Activated CD8-positive, alpha-beta memory T cell treated with anti-CD3 and anti-CD28 coated beads, Interleukin-2, amount 10 ng/mL, durations not matched to agents 7 days and 5 days (primary cell): ENCODE measurements at places on chromosomes 11 and 22.

GRCh38 chr22:29270475-29271271 is 2.6 kb downstream of the EWSR1 start:
- no peak for DNase-seq

DNA sequence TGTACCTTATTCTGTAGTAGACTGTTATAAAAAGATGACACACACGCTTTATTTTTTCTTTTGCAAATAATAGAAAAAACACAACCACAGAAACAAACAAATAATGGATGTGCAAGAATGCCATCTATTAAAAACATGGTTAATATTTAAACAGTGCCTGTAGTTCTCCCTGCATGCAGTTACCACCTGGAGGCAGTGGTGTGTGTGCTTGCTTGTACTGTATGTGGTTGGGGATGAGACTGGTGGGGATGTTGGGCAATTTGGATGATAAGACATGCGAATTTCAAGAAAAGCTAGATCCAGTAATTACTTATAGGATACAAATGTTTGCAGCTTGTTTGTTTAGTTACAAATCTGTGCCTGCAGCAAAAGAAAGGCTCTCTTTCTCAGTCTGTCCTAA is 3.6 kb downstream of the C11orf87 start:
- DNase-seq, result no peak

GRCh38 chr11:41283191-41283930 is 176.1 kb downstream of the LRRC4C start:
- DNase-seq, result no peak

- no peak for DNase-seq
Observed at GRCh38 chr22:29555065-29555644, 1.6 kb upstream of the THOC5 start.

- DNase-seq, result no peak
Observed at GRCh38 chr11:125451400-125452124, 44.5 kb downstream of the FEZ1 start.

GRCh38 chr11:14089690-14090462 is 127.4 kb downstream of the SPON1 start:
- no peak for DNase-seq

GRCh38 chr11:82494988-82495432 is 238.7 kb downstream of the FAM181B start:
- DNase-seq, result no peak

- no peak for DNase-seq
Observed at GRCh38 chr22:44828193-44828592, 75.8 kb downstream of the ARHGAP8 start.

DNA sequence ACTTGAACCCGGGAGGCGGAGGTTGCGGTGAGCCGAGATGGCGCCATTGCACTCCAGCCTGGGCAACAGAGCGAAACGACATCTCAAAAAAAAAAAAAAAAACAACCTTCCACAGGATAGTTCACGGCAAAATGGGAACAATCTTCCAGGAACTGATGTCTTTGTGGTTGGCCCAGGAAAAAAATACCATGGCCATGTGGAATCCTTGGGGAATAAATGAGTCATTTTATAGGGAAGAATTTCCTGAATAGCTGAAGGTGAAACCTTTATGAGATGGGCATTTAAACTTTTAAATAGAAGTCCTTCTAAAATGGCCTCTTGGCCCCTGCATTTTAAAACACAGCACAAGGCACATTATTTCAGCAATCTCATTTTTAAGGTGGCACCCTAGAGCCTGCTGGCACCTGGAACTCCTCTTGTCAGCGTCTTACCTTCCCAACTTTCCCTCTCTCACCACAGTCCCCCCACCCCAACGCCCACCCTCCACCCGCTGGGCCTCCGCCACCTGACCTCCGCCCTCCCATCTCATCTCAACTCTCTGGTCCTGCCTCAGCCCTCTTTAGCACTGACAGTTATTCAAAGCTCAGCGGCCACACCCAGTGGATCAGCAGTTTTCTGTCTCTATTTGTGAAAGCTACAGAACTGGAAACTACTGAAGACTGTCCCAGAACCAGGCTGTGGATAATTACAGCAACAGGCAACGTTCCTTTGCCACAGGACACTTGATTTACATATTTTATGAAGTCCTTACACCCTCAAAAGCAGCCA is 43.1 kb downstream of the SCGB1A1 start:
- DNase-seq, result no peak

- DNase-seq, result no peak
Observed at GRCh38 chr11:13318498-13319295, 41.1 kb downstream of the BMAL1 start.

DNA sequence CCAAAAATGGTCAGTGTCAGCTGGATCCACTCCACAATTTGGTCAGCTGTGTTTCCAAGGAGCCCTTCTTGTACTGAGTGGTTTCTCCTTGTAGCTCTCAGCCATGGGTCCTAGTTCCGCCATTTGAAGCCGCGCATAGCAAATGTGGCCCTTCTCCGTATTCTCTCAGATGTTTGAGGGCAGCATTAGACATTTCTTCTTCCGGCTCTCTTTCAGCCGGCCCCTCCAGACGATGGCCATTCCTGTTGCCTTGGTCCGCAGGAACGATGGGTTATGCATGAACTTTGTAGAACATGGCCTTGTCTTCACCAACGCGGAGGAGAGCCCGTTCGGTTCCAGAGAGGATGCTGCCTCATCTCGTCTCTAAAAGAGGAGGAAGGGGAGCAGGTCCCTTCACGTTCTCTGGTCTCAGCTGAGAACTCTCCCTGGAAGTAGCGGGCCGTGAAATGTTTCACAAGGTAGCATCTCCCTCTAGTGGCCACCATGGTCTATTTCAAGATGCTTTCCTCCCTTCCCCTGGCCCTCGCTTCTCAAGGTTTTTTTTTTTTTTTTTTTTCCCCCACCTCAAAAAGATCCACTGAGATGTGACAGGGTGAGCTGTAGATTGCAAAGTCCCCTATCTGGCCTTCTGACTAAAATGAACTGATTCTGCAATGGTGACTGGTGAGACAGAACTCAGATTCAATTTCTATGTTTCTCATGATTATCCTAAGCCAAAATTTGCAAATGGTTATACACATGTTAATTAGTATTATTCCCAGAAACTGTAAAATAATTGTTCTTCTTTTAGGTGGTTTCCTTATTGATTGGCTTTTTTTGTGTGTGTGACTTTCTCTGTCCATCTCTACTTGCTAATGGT is 19.8 kb upstream of the PLET1 start:
- DNase-seq, result peak; percentile 81

GRCh38 chr11:120186774-120187591 is 23.8 kb upstream of the OAF start:
- no peak for DNase-seq

DNA sequence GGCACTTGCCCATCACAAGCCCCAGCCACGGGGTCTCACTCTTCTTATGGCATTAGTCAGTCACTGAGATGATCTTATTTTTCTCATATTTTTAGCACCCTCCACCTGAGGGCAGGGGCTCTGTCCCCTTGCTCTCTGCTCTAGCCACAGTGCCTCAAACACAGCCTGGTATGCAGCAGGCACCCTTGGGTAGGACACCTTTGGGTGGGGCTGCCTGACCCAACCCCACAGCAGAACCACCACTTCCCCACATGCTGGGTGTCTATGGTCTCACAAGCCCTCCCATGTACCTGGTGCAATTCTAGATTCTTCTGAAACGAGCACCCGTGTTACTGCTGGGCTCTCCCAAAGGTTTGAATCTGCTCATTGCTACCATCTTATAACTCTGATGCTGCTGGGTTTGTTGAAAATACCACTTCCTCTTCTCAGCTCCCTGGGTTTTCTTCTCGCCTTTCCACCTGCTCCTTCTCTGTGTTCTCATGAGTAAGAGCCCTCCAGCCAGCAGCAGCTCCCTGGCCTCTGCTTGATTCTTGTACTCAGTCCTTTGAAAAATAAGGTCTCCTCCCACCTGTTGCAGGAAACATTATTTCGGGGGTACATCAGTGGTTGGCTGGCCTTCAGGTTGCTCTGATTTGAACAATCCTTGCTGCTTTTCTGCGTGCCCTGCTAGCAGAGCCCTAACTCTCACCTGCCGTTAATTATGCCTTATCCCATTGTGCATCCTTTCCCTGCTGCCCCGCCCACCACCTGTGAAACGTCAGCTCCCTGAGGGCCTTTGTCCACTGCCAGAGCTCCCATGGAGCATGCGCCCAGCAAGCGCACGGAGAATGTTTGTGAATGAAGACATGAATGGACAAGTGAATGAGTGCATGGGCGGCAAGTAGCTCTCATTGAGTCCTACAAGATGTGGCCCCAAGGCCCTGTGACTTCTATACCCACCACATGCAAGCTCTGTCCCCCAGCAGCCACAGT is 1181.6 kb downstream of the TBC1D22A start:
- DNase-seq, result no peak

- no peak for DNase-seq
Observed at GRCh38 chr11:70662691-70663098, 264.4 kb downstream of the CTTN start.

- no peak for DNase-seq
Observed at GRCh38 chr11:78972177-78972576, 397.5 kb upstream of the NARS2 start.

DNA sequence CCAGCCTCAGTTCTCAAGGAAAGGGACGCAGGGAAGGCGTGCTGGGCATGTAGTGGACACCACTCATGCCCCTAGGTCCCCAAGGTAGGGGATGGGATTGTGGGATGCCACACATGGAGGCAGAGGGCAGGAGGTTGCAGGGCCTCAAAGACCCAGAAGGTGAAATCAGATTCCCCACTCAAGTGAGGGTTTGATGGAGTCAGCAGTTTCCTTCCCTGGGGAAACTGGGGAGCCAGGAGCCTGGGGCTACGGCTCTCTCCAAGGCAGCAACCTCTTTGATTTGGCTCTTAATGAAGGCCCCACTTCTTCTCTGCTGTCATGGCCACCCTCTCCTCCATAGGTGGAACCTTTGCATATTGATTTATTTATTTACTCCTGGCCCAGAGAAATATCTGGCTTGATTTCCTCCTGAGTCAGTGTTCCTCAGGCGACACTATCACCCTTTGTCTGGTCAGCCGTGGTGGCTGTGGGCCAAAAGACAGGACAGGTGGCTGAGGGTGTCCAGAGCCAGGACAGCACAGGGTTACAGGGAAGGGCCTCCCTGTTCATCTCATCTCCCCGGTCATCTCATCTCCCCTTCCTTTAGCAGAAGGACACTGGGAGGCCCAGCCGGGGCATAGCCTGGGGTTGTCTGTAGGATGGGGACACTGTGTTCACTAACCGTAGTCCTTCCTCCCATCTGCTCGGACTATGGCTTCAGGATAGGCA is 9.6 kb downstream of the GNAZ start:
- DNase-seq, result no peak

GRCh38 chr22:29126670-29127395 is 54.0 kb downstream of the KREMEN1 start:
- no peak for DNase-seq

DNA sequence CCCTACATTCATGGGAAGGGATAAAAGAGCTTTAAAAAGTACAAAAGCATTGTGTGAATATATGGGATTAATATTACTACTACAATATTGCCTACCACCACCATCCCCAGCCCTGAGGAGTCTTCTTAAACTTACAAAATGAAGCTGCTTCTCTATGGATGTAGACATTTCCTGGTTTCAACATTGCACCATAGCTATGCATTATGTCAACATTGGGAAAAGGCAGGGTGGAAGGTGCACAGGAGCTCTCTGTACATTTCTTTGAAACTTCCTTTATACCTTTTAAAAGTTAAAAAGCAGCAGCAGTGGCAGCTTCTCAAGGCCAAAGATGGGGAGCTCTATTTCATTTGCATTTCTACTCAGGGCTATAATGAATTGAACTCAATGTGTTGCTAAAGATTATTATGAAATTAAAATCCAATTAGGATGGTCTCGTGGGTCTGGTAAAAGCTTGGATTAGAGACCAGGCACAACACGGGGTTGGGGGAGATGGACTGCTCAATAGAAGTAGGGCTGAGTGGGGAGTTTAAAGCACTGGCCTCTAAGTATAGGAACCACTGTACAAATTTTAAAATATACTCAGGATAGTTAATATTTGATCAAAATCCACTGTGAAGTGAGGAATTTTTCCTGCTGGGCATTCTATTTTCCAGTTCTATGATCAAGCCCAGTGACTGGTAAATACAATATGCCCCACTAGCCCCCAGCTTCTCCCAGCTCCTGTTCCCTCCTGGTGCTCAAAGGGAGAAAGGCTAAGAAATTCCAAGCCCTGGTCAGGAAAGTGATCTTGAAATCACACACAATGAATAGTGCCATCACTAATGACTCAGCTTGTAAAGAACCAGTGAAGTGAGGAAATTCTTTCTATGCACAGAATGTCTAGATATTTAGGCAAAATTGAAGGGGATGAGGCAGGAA is 362.7 kb upstream of the CCDC90B start:
- no peak for DNase-seq

- peak; percentile 63 for DNase-seq
Observed at GRCh38 chr11:35390737-35391682, 28.3 kb downstream of the SLC1A2 start.

DNA sequence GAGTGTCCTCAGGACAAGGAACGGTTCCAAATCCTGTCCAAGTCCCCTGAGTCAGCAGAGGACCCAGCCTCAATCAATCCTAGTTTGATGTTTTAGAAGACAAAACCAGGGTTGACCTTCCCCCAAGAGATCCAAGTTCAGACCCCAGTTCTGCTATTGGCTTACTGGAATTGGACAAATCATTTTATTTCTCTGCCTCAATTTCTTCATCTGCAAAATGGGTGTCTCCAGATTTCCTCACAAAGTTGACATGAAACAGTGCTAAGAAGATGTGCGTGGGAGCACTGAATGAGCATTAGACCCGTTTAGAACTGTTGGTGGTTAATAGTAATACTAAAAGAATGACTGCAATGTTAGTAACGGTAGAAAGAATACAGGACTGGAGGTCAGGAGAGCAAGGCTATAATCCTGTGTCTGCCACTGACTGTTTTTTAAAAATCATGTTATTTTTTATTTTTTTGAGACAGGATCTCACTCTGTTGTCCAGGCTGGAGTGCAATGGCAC is 32.8 kb upstream of the SCUBE1 start:
- DNase-seq, result no peak

- no peak for DNase-seq
Observed at GRCh38 chr11:60208146-60208895, 25.4 kb upstream of the MS4A6A start.

- no peak for DNase-seq
Observed at GRCh38 chr22:27588268-27588667, 213.3 kb downstream of the MN1 start.

GRCh38 chr22:44380756-44381486 is 68.2 kb upstream of the SHISAL1 start:
- no peak for DNase-seq

DNA sequence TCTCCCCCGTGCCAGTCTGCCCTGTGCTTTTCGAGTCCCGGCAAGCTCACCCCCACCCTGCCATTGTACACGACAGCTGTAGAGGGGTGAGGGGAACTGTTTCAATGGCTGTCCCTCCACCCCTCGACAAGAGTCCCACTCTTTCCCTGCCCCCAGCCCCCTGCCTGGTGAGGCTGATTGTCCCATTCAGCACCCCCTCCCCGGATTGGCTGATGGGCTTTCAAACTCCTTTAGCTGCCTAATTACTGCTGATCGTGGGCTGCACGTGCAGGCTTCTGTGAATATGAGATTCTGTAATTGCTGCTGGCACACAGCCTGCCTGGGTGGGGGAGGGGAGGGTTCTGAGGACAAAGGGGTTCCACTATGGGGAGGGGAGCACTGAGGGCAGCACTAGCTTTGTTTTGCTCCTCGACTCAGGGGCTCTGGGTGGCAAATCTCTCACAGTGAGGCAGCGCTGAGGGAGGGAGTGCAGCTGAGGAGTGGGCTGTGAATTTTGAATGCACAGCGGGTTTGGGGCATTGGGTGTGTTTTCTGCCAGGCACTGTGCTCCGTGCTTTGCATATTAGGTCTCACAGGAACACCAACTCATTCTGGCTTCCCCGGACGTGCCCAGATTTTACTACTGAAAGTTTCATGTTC is 42.6 kb upstream of the ACCSL start:
- DNase-seq, result peak; percentile 22

- no peak for DNase-seq
Observed at GRCh38 chr11:65932558-65932919, 12.7 kb upstream of the TSGA10IP start.
